ENCODE measurements at places on chromosomes 11 and 22. TPM values are rescaled to one million over a fixed set of nuclear protein-coding genes. Genes with fewer than 3 reads are reported as not detected.

DNA sequence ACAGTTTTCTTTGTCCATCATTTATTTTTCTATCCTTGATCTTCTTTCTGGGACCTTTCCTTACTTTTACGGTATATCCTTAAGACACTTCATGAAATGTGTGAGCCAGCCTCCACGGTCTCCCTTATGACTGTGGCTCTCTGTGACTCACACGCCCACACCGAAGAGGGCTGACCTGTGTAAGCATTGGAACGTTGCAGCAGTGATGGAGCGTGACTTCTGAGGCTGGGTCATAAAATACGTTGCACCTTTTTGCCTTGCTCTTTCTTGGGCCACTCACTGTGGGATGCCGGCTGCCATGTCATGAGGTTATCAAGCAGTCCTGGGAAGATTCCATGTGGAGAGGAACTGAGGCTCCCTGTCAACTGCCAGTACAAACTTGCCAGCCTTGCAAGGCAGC lies 96.3 kb upstream of the RAB1B start:
- DNase-seq: no peak

- DNase-seq: no peak
Measured at GRCh38 chr11:134574947-134575346, 162.9 kb upstream of the B3GAT1 start.

GRCh38 chr11:6319001-6319703 lies 1.1 kb downstream of the CAVIN3 start:
- DNase-seq: peak; percentile 8

Gene UBQLNL
- 1.2 TPM for total RNA-seq

Gene TSKU
- 140 TPM for total RNA-seq

Gene TNNI2
- not detected for total RNA-seq

Gene BRSK2
- 5.7 TPM for total RNA-seq

Measured in tibial nerve (tissue), 4 donors.